Stimulated activated CD4-positive, alpha-beta T cell treated with anti-CD3 and anti-CD28 coated beads, Interleukin-1b, Interleukin-23, amount 100 ng/mL, for 24 hours (primary cell): ENCODE measurements at places on chromosomes 11 and 22.

- no peak for DNase-seq
These were observed 17.9 kb downstream of the OSBPL5 start for GRCh38 chr11:3147257-3147619.

DNA sequence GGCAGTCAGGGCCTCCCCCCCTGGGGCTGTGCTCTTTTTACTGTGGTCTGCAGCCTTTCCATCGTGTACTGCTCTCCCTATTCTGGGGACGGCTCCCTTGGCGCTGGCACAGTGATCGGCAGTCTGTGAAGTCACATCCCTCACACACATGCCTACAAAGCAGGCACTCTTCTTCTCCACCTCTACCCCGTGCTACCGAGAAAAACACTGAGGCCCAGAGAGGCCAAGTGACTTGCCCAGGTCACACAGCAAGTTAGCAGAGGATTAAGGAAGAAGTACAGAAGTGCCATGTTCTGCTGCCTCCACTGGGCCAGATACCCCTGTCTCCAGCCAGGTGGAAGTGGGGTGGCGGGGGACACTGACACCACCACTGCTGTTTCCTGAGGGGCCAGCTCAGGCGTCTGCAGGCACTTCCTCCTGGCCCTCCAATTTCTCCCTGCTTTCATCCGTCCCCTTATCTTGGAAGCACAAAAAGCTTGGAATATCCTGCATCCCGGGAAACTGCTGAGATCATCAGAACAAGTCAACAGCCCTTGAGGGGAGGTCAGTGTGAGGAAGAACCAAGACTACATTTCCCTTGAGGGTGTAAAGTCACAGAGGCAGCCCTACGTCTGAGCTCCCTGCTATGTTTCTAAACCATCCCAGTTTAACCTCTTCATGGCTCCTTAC lies 30.2 kb upstream of the KLHL35 start:
- no peak for DNase-seq

GRCh38 chr22:20653795-20654342 lies 120.0 kb upstream of the SERPIND1 start:
- DNase-seq = no peak

DNA sequence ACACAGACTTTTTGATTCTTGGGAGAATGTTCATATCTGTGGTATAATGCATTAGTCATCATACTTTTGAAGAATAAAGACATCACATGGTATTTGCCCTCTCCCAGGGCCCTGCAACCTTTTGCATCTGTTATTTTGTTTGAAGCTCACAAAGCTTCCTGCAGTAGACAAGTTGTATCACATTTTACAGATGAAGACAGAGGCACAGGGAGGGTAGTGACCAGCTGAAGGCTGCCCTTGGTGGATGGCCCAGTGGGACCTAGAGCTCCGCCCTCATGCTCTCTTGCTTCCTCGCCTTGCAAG lies 66.4 kb downstream of the UBASH3B start:
- no peak for DNase-seq

GRCh38 chr11:18368221-18368620 lies 26.1 kb upstream of the LDHA start:
- DNase-seq = no peak

GRCh38 chr22:21816787-21817496 lies 50.5 kb downstream of the MAPK1 start:
- DNase-seq = no peak

DNA sequence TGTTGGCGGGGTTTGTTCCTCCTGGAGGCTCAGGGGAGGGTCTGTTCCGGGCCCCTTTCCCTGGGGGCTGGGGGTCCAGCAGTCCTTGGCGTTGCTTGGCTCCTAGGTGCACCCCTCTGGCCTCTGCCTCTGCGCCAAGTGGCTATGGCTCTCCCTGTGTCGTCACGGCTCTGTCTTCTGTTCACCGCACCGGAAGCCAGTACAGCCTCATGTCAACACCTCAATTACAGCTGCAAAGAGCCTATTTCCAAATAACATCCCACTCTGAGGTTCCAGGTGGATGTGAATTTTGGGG lies 64.8 kb downstream of the CELSR1 start:
- no peak for DNase-seq

- no peak for DNase-seq
These were observed 7.0 kb downstream of the PITPNB start for GRCh38 chr22:27912101-27912500.

DNA sequence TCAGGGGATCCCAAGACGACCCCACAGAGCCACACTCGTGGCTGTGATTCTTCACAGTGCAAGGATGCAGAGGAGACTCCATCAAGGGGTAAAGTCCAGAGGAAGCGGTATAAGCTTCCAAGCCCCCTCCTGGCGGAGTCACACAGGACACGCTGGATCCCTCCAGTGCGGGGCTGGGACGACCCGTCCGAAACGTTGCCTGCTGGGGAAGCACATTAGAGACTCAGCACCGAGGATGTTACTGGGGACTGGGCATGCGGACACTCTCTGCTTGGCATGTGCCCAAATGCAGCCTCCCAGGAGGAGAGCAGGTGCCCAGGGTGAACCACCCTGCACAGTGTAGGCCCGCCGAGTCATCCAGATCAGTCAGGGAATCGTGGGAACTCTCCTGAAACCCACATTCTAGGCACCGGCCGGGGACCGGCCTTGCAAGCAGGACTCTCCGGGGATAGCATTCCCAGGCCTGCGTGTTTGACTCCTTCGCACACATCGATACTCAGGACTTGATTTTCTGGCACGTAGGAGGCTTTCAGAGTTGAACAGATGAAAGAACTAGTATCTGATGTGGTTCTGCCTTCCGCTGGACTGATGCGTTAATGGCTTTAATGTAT lies 229.8 kb downstream of the TBC1D22A start:
- DNase-seq = no peak

DNA sequence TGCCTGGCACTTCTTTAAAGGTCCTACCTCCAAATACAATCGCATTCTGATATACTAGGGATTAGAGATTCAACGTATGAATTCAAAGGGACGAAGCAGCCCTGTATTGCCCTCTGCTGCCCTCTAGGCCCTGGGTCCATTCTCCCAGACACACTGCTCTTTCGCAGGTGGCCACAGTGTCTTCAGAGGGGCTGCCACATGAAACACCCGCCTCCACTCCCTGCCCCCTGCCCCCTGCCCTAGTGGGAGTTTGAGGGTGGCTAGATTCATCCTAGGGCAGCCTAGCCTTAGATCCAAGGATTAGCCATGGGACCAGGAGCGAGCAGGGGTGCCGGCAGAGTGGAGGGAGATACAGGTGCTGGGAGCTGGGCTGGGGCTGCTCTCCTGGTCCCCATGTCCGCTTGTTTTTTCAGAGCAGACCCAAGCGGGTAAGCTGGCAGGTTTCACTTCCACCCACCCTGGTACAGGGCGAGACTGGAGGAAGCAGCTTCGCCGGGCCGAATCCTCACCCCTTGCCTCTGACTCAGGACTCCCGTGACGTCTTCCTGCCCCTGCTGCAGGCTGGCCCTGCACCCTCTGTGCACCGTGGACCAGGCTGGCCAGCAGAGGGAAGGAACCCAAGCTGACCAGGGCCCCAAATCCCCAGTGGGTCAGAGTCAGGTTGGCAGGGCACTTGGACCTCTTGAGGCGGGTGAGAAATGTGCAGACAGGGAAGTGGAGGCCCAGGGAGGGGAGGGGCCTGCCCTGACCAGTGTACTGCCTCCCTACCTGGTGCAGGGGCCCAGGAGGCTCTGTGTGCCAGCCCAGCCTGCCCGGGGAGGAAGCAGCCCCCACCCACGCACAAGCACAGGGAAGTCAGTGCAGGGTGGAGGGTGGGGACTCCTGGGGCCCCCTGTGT lies 28.4 kb upstream of the HMOX1 start:
- DNase-seq = no peak

- no peak for DNase-seq
These were observed 3.7 kb downstream of the ASPHD2 start for GRCh38 chr22:26432619-26433311.

DNA sequence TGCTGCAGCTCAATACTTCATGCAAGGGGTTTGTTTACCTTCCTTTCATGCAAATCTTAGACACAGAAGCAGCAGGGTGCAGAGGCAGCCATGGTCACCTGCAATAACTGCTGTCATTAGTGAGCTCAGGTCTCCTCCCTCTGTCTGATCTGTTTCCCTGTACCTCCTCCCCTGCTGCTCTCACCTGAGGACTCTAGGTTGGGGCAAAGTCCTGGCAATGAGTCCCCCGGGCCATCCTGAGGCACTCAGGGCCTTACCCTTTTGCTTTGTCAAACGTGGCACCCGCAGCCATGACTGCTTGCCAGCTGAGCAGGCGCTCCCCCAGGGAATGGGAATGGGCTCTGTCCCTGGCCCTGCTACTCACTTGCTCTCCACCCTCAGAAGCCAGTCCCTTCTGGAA lies 3.9 kb downstream of the LRRC10B start:
- no peak for DNase-seq

DNA sequence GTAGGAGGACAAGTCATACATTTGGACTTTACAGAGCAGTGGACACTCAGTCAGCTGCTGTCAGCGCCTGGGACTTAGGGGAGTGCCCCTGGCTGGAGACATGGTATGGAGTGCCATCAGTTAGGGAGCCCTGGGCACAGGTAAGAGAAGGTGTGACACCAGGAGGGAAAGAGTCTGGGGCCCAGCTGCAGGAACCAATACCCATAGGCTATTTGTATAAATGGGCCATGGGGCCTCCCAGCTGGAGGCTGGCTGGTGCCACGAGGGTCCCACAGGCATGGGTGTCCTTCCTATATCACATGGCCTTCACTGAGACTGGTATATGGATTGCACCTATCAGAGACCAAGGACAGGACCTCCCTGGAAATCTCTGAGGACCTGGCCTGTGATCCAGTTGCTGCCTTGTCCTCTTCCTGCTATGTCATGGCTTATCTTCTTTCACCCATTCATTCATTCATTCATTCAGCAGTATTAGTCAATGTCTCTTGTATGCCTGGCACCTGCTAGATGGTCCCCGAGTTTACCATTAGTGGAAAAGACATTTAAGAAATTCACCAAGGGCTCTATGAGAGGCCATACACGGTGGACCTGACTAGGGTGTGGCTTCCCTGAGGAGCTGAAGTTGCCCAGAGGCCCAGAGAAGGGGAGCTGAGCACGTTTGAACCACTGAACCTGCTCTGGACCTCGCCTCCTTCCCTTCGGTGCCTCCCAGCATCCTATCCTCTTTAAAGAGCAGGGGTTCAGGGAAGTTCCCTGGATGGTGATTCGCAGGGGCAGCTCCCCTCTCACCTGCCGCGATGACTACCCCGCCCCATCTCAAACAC lies 850 bp upstream of the MIF start:
- no peak for DNase-seq

DNA sequence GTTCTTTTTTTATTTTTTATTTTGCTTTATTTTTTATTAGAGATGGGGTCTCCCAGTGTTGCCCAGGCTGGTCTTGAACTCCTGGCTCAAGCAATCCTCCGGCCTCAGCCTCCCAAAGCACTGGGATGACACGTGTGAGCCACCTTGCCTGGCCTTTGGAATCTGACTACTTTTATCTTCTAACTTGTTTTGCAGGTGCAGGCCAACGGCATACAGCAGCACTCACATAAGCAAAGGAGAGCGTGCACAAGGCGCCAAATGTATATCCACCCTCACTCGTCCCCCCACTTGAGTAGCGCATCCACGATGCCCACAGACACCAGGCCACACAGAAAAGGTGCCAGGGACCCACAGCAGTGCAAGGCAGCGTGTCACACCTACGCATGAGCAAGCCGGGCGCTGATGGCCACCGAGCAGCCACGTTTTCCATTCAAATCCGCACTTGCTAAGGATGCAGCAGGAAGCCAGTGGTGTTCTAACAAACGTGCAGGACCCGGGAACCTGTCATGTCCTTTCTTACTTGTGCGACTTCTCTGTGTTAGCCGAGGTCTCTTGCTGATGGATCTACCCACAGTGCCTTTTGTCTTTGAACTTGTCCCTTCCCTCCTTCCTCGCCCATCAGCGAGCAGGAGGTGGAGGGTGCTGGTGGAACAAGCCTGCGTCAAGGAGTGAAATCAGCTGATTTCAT lies 5.9 kb downstream of the ASCL2 start:
- DNase-seq = no peak

DNA sequence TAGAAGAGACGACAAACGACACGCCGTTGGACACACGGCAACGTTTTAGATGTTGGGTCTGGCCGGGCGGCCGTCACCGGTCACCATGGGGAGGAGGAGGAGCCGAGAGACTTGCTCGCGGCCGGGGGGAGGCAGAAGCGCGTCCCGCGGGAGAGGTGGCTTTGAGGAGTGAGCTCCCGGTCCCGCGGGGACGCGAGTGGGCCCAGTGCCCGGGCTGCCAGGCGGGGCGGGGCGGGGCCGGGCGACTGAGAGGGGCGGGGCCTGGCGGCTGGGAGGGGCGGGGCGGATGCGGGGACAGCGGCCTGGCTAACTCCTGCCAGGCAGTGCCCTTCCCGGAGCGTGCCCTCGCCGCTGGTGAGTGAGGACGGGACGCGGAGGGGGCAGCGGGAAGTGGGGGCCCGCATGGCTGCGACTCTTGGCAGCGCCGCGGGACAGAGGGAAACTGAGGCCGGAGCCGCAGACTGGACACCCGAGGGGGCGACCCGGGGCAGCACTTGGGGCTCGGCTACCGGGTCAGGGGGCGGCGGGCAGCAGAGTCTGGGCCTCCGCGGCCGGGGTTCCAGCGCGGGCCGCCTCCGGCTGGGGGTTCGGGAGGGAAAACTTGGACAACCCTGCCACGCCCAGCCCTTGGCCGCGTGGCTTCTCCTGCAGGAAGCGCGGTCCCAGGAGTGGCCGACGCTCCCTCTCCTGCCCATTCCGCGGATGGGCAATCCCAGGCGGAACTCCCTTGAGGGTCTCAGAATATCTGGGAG lies at the start of gene TSPO:
TSS of gene TSPO (plus strand) at position 309 of the 752 bp plus-strand sequence. CDS start 7,680 bp downstream, outside the sequence.
- peak; percentile 44 for DNase-seq

- DNase-seq = no peak
These were observed 1.0 kb downstream of the SFI1 start for GRCh38 chr22:31497148-31497938.

GRCh38 chr11:44580701-44581100 lies 15.2 kb downstream of the CD82 start:
- DNase-seq = no peak

DNA sequence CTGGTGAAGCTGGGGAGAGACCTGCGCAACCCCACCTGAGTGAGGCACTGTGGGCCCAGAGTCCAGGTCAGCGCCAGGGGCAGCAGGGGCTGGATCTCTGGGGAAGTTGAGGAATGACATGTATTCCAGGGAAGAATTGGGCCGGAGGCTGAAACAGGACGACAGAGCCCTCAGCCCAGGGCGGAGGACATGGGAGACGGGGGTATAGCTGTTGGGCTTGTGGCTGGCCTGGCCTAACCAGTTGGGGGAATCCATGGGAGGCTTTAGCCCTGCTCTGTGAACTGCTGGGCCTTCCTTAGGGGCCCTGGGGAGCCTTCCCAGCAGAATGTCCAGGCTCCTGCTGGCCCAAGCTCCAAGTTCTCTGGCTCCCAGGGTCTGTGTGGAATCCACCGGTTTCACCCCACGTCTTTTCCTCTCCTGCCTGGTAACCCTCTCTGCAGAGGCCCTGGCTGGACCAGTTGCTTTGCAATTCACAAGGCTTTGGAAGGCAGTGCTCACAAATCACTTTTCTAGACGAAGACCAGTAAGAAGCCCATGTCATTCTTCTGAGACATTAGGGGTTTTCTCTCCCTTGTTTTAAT lies 50.4 kb upstream of the KCNQ1OT1 start:
- no peak for DNase-seq

DNA sequence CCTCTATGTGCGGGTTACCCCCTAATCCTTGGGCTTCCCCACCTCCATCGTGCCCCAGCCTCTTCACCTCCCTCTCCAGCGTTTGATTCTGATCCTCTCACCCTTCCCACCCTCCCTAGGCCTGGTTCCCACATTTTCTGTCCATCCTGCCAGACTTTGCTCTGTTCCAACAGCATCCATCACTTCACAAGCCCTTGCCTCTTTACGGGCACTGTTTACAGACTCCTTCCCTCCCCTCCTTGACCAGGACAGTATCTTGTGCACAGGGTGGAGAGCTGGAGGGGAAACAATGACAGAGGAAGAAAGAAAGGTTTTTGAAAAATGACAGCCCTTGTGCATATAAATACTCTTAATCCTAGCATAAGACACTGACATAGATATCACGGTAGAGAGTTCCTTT lies 30.4 kb downstream of the FEZ1 start:
- DNase-seq = no peak
